Neural progenitor cell (in vitro differentiated cells): ENCODE measurements at places on chromosomes 5 and 9.

DNA sequence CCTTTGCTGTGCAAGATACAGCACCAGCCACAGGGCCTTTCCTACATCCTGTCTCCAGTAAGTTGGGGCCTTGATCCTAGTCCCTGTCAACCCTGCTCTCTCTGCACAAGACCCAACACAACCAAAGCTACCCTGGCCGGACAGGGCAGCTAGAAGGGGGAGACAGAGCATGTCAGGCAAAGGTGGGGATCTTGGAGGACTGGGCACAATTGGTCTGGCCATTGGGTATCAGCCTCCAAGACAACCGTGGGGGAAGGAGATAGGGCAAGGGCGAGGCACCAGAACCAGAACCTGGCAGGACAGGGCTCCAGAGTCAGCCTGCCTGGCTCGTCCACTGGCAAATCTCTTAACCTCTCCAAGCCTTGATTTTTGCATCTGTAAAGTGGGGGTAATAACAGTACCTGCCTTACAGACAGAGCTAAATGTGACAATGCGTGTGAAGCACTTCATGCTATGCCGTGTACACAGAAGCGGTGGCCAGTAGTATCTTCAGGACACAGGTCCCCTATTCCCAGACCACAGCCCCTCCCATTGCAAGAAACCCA lies 51.6 kb upstream of the CDKN2AIPNL start:
- no peak for DNase-seq

GRCh38 chr9:97560851-97561250 lies 59.4 kb downstream of the TMOD1 start:
- no peak for DNase-seq

DNA sequence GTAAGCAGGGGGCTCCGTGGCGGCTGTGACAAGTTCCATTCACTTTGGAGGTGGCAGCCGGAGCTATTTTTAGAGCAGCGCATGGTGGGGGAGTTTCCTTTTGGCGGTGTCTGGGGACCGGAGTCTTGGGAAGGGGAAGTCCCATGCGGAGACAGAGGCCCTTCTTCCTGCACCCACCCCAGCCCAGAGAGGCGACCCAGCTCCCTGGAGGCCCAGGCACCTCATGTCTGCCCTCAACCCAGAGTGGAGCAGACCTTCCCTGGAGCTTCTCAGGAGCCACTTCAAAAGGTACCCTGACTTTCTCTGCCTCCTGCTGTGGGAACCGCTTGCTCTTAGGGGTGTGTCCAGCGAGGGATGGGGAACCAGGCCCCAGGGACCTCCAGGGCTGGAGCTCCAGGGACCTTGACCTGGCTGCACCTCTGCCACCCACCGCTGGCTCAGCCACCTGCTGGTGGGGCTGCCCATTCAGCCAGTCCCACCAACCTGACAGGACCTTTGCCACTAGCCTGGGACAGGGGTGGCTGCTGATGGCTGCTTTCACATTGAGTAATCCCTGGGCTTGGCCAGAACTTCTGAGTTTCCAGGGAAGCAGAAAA lies 34.1 kb downstream of the NEK6 start:
- DNase-seq: no peak

GRCh38 chr5:43420241-43420640 lies 8.1 kb upstream of the CCL28 start:
- no peak for DNase-seq

- DNase-seq: peak; percentile 90
These were observed 7.5 kb upstream of the TOR2A start for GRCh38 chr9:127742435-127743088.

GRCh38 chr5:153206361-153206760 lies 284.1 kb upstream of the GRIA1 start:
- DNase-seq: no peak

DNA sequence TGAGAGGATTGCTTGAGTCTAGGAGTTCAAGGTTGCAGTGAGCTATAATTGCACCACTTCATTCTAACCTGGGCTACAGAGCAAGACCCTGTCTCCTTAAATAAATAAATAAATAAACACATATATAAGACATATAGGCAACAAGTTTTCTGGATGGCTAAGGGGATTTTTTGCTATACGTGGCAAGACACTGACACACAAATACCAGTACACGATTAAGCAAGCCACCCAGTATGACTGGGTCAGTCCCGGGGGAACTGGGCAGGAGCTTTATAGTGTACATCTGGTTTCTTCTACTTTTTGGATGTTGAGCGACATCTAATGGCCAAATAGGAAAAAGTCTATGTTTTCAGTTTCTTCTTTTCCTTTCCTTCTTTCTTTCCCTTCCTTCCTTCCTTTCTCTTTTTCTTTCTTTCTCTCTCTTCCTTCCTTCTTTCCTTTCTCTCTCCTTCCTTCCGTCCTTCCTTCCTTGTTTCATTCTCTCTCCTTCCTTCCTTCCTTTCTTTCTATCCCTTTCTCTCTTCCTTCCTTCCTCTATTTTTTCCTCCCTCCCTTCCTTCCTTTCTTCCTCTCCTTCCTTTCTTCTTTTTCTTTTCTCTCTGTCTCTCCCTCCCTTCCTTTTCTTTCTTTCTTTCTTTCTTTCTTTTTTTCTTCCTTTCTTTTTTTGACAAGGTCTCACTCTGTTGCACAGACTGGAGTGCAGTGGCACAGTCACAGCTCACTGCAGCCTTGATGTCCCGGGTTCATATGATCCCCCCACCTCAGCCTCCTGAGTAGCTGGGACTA lies 47.0 kb upstream of the PLIN2 start:
- DNase-seq: peak; percentile 71

GRCh38 chr5:145999208-145999607 lies 62.8 kb downstream of the SH3RF2 start:
- no peak for DNase-seq

DNA sequence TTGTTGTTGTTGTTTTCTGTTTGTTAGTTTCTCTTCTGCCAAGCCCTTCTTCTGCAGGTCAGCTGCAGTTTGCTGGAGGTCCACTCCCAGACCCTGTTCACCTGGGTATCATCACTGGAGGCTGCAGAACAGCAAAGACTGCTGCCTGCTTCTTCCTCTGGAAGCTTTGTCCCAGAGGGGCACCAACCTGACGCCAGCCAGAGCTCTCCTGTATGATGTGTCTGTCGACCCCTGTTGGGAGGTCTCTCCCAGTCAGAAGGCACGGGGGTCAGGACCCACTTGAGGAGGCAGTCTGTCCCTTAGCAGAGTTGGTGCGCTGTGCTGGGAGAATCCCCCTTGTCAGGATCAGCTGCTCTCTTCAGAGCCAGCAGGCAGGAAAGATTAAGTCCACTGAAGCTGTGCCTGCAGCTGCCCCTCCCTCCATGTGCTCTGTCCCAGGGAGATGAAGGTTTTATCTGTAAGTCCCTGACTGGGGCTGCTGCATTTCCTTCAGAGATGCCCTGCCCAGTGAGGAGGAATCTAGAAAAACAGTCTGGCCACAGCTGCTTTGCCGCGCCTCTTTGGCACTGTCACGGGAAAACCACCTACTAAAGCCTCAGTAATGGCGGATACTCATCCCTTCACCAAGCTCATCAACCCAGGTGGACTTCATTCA lies 299.2 kb downstream of the EDIL3 start:
- peak; percentile 27 for DNase-seq

DNA sequence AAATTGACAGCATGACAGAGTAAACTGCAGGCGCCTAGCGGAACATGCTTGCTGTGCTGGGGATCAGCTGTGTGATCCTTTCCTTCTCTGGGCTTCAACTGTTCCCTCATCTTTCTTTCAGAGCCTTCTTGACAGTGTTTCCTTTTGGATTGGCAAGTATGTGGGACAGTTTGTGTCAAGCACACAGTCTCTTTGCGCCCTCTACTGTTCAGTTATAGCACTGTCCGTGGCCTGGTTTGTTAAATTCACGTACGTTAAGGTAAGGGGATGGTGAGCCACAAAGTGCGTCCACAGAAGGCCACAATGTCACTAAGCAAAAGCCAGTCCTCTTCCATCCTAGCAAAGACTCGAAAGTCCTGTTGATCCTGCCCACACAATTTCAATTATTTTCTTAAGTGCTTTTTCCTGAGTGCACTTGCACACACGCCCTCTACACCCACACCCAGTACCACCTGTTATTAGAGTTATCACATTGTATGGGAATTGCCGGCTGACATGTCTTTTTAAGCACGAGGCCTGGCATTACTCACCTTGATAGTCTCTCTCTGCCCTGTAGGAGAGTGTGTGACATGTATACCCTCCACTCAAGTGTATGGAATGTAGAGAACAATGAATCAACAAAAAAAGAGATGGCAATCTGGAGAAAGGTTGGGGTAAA lies 22.5 kb upstream of the PTPN3 start:
- peak; percentile 85 for DNase-seq

DNA sequence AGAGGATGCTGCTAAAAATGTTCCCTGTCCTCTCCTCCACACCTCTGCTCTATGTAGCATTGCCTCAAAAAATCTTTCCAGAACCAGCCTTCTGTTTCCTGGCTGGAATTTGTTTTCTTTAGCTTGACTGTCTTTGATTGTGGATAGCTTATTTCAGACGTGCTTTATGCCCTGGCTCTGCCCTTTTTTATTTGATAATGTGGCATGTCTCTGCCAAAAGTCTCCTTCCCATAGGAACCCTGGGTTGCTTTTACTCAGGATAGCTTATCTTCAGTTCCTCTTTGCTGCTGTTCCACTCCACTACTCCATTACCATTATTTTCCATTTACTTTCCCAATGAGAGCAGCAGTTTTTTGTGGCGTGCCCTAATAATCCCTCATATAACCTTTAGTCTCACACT lies 885 bp upstream of the TMEM252 start:
- DNase-seq: no peak

GRCh38 chr9:129109952-129110739 lies 447 bp downstream of the CRAT start:
- DNase-seq: no peak

- no peak for DNase-seq
These were observed 8.1 kb downstream of the SPRY4 start for GRCh38 chr5:142316681-142317080.

DNA sequence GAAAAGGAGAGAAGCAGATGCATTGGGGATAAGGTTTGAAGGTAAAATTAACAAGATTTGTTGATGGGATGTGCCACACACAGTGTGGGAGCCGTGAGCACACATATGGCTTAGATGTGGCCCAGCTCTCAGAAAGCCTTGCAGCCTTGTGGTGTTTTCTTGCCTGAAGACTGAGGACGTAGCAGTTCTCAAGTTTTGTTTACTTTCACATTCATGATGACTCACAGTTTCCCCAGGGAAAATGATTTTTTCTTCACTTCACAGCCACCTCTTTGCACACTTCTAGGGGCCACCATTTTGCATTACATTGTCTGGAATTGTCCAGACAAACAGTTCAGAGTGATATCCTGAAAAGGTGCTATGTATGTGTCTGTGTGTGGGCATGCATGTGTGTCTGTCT lies 126.2 kb downstream of the BASP1 start:
- no peak for DNase-seq

DNA sequence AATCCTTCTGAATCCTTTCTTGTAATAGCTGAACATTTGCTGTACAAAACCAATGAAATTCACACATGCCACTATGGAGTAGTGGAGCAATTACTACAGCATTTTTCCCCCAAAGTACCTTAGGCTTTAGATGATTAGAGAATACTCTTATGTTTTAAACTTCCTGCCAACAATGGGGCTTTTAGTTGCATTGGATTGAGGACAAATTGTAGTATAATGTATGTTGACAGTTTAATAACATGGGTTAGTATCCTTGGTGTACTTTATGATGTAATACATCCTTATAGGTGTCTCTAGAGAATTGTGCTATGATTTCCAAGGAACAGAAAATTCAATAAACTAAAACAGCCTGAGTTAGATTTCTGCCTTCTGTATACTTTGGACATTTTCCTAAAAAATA lies 422.7 kb upstream of the GRAMD2B start:
- no peak for DNase-seq

DNA sequence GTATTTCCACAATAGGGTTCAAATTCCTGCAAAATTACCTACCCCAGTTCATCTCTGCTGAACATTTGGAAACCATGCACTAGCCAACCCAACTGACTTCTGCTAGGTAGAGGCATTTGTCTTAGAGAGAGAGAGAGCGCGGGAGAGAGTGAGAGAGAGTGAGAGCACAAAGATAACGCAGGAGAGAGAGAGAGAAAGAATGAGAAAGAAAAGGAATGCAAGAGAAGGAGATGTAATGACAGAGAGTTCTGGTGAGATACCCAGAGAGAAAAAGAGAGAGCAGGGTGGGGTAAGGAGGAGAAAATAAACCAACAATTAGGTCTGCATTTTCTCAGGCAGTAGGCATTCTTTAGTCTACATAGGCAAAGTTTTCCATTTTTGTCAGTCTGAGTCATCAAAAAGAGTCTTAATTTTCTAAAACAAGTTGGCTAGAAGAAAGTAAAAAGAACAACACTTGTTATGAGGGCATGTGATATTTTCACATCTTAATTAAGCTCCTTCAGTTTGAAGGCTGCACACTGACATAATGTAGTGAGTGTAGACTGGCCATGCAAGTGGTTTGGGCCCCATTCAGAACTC lies 98.2 kb downstream of the MAP1B start:
- DNase-seq: no peak

GRCh38 chr9:2418619-2419018 lies 203.0 kb upstream of the VLDLR start:
- DNase-seq: no peak

DNA sequence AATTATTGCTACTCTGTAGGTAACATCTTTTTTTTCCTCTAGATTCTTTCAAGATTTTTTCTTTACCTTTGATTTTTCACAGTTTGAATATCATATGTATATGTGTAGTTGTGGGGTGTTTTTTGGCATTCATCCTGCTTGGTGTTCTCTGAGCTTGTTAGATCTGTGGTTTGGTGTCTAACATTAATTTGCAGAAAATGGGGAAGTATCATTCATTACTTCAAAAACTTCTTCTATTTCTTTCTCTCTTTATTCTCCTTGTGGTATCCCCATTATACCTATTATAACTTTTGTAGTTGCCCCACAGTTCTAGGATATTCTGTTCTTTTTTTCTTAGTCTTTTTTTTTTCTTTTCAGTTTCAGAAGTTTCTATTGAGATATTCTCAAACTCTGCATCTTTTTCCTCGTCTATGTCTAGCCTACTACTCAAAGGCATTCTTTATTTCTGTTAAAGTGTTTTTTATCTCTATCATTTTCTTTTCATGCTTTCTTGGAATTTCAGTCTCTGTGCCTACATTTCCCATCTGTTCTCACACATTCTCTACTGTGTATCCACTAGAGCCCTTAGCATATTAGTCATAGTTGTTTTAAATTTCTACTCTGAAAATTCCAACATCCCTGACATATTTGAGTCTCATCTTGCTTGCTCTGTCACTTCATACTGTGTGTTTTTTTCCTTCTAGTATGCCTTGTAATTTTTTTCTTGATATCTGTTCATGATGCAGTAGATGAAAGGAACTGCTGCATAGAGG lies 60.1 kb upstream of the GNA14 start:
- DNase-seq: no peak

GRCh38 chr9:76912636-76913275 lies 6.8 kb upstream of the PRUNE2 start:
- DNase-seq: no peak

DNA sequence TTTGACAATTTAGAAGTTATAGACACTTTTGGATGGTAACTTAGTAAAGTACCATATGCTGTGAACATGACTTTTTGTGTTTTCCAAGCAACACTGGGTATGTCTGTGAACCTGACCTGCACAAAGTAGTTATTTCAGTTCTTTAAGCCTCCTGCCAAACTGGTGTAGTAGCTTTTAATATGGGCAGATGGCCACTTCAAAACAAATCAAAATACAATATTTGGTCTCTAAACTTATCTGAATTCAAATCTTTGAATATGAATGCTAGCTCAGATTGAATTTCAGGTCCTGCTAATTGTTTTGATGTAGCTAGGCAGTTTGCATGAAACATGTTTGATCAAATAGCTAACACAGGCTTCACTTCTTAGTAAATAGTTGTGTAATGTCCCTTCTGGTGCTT lies 1176.7 kb upstream of the CDH9 start:
- DNase-seq: no peak
